ENCODE measurements at places on chromosomes 13 and 19.

GRCh38 chr19:55353803-55354697 lies 469 bp downstream of the COX6B2 start:
- peak; percentile 80 for DNase-seq

DNA sequence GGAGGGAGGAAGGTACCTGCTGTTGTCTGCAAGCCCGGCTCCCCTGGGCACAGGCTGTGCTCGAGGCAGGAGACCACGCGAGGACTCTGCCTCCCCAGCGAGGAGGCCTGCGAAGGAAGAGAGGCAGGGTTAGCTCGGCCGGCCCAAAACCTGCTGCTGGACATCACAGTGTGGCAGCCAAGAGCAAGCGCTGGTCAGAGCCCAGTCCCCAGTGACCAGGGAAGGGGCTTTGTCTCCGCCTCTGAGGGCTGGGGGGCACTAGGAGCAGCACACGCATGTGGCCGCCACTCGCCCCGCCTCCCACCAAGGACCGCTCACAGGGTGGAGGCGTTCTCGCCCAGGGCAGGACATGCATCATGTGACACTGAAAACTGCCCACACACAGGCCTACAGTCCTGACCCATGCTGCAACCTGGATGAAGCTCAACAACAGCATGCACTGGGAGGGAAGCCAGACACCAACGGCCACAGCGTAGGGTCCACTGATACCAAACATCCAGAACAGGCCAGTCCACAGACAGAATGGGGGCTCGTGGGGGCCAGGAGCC lies 8.5 kb downstream of the MIER2 start:
- DNase-seq = no peak

DNA sequence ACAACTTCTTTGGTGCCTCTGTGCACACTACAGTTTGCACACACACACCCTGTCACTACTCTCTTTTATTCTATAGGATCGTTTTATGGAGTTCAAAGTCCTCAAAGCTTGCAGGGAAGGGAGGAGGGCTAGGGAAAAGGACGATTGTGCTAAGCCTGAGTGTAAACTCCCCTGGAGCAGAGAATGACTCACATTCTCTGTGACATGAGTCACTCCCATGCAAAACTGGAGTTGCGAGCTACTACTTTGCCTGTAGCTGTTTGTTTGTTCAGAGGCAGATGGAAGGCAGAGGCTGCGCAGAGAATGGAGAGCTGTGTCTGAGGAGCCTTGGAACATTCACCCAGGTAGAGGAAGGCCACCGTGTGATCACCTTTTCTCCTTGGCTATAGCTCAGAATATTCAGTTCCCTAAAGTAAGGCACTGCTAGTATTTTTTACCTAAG lies 80.5 kb upstream of the MBNL2 start:
- DNase-seq = peak; percentile 89

- DNase-seq = peak; percentile 29
Observed at GRCh38 chr19:18514800-18515682, 6.8 kb downstream of the ELL start.

DNA sequence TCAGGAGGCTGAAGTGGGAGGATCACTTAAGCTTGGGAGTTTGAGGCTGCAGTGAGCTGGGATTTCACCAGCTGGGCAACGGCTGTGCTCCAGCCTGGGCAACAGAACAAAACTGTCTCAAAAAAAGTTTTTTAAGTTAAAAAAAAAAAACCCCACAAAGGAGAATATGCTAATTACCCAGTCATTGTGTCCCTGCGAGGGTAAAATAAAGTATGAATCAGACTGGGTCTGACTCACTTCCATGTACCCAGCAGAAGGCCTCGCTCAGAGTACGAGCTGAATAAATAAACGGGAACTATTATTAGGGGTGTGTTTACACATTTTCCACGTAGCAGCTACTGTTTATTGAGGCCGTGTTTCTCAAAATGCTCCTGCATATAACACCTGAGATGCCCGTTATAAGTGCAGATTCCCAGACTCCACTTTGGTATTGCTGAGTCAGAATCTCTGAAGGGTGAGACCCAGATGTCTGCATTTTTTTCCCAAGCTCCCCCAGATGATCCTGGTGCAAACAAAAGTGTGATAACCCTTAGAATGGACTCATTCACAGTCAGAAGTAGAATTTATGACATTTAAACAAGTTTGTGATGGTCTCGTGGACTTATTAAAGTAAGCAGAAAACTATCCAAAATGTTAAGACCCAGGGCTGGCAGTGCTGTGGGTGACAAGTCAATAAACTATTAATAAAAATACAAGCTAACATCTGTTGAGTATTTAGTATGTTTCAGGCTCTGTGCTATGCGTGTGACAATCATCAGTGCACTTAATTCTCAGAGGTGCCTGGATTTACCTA lies 28.2 kb downstream of the KCNC3 start:
- DNase-seq = peak; percentile 80

GRCh38 chr13:46743191-46743590 lies 53.8 kb downstream of the ESD start:
- no peak for DNase-seq

- DNase-seq = no peak
Observed at GRCh38 chr19:49848938-49849337, 2.0 kb upstream of the PTOV1 start.

DNA sequence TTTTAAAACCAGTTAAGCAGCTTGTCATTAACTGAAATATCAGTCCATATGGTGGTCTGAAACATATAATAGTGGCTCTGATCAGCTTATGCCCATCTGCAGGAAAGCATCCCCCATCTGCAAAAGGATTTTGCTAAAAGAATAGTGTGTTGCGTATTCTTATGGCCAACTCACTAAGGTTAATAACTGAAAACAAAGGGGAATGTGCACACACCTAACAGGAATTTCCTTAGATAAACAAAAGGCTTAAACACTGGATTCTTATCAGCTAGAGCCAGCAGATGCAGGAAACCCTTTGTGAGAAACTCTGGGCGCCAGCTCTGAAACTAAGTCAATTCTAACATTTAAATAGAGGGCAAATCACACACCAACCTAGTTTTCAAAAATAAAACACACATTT lies 22.1 kb downstream of the VPS36 start:
- peak; percentile 38 for DNase-seq

DNA sequence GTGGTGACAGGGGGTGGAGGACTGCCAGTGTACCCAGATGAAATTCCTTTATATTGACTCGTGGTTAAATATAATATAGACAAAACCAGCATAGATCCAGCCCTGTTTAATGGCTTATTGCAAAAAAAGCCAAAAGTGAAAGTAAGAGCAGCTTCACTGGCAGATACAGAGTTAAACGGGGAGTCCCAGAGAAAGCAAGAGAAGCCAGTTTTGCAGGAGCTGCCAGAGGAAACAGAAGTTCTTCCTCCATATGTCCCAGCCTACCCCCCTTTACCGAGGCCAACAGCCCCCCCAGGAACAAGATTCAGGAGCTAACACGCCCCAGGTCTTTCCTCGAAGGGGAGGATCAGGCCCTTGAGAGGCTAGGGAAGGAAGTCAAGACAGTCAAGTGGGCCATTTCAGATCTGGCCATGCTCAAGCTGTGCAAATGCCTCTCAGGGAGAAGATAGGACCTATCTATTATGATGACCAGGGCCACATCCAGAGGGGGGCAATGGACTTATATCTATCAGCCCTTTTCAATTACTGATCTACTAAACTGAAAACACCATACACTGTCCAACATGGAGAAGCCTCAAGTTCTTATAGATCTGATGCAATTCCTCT lies 47.2 kb upstream of the ZNF737 start:
- DNase-seq = no peak

- DNase-seq = no peak
Observed at GRCh38 chr13:101930331-101930730, 471.5 kb downstream of the FGF14 start.

DNA sequence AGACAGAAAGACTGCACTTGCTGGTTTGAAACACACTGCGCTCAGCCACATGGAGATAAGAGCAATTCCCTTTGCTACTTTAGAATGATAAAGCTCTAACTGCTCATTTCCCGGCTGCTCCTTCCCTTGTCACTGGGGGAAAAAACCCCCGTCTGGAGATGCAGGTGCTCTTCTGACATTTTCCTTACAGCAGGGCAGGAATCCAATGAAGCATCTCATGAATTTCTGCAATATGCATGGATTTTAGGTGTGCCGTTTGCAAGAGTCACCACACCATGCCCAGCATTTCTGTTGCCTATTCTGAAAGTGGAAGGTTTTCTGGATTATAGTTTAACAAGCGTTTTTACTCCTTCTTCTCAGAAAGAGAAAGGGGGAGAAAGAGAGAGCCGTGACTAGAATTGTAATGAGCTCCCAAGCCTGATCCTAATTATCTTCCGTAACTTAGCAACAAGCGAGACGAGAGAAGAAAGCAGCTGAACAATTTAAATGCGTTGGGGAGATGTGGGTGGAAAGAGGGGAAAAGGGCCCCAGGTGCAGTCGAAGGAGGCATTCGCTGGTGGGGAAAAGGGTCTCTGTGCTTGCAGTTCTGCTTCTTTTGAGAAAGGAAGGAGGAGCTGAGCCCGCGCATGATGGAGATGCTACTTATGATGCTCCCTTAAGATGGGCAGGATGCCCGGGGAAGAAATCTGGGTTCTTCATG lies 76.6 kb upstream of the SPATA13 start:
- DNase-seq = peak; percentile 66

GRCh38 chr13:90746230-90746629 lies 601.3 kb upstream of the MIR17HG start:
- peak; percentile 35 for DNase-seq

- no peak for DNase-seq
Observed at GRCh38 chr13:75299246-75299645, 182.7 kb downstream of the TBC1D4 start.

- DNase-seq = no peak
Observed at GRCh38 chr19:31070146-31071065, 278.8 kb downstream of the TSHZ3 start.

GRCh38 chr13:78829821-78830220 lies 170.9 kb upstream of the OBI1 start:
- no peak for DNase-seq

DNA sequence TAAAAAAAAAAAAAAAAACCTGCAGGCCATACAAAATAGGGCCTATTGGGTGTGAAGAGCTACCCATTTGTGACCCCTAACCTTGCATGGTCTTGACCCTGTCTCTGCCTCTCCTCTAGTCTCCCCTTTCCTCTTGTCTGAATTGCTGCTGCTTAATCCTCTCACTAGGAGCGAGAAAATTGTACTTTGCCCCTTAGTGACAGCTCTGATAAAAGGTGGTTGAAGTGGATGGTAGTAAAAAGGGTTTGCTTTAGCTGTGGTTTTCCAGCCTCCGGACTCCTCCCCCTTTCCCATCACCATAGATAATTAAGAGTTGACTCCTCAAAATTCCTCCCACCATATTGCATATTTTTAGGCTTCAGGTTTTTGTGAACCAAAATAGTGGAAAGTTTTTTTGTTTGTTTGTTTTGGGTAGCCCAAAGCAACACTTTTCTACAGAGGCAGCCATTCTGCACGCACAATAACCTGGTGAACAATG lies 23.5 kb downstream of the ACTN4 start:
- DNase-seq = peak; percentile 59

DNA sequence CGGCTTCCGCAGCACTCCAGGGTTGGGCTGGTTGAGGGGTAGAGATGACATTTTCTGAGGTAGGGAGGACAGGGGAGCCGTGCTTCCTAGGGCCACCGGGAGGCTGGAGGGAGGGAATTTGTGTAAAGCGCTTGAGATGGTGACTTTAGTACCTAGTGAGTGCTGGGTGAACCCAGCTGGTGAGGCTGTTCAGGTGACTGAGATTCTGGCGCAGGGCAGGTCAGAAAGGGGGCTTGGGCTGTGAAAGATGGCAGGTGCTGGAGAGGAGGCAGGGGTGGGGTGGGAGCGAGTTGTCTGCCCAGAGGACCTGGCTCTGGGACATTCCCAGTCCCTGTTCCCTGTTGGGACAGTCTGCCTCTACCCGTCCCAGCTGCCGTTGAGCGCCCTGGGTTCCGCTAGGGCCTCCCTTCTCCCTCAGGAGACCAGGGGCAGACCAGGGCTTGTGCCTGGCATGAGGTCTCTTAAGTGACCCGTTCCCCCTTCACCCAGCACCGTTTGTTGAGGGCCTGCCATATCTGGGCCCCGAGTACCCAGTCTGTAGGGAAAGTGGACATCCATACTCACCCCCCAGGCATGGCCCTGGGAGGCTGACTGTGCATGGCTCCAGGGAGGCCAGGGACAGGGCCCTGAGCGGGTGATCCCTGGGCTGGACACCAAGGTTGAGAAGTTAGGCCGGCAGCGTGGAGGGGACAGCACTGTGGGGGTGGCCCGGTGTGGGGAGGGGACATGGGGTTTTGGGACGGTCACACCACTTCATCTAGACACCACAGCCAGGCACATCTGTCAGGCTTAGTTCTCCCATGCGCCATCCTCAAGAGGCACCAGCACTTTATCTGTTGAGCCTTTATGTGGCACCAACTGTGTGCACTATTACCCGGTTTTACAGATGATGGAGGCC lies 5.0 kb downstream of the PTOV1 start:
- DNase-seq = no peak

- DNase-seq = no peak
Observed at GRCh38 chr19:50022823-50023222, 2.3 kb downstream of the VRK3 start.

GRCh38 chr13:111422348-111422747 lies 101.9 kb downstream of the TEX29 start:
- no peak for DNase-seq

DNA sequence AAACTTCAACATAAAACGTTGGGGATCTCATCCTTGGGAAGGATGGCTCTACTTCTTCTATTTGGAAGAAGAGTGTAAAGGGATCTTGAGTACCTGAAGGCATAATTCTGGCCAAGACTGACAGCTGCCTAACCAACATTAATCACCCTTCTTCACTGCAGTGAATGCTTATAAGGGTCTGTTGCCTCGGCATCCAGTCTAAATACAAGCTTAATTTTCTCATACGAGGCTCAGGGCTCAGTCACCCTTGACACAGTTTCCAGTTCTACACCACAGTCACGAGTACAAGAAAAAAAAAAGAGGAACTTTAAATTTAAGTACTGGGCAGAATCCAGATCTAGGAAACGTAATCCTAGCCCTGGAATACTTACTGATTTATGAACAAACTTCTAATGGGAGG lies 9.0 kb downstream of the FPR3 start:
- DNase-seq = no peak

DNA sequence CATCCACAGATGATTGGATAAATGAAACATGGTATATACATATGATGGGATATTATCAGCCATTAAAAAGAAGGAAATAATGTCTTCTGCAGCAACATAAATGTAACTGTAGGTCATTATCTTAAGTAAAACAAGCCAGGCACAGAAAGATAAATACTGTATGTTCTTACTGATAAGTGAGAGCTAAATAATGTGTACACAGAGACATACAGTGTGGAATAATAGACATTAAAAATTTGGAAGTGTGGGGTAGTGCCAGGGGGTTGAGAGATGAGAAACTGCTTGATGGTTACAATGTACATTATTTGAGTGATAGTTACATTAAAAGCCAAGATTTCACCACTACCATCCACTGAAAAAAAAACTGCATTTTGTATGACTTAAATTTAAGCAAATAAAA lies 26.0 kb upstream of the GPC6 start:
- DNase-seq = no peak

GRCh38 chr13:80664950-80665349 lies 324.0 kb upstream of the SPRY2 start:
- peak; percentile 1 for DNase-seq

GRCh38 chr19:11556634-11557420 lies 2.2 kb downstream of the ELOF1 start:
- DNase-seq = no peak

All from astrocyte of the hippocampus (primary cell).